ENCODE measurements at places on chromosomes 2 and 18.

DNA sequence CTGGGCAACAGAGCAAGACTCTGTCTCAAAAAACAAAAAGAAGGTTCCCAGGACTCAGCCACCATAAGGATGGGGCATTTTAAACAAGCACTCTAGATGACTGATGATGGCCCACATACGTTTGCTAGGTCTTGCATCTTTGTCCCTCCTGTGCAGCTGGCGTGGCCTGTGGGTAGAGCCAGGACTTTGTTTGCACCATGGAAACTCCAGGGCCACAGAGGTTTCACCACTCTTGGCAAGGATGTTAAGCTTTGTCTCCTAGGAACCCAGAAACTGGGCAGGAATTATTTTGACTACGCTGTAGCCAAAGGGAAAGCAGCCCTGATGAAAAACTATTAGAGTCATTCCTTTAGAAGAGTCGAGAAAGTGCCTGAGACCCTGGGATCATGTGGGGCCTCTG lies 75.3 kb upstream of the STPG4 start:
- DNase-seq = no peak

DNA sequence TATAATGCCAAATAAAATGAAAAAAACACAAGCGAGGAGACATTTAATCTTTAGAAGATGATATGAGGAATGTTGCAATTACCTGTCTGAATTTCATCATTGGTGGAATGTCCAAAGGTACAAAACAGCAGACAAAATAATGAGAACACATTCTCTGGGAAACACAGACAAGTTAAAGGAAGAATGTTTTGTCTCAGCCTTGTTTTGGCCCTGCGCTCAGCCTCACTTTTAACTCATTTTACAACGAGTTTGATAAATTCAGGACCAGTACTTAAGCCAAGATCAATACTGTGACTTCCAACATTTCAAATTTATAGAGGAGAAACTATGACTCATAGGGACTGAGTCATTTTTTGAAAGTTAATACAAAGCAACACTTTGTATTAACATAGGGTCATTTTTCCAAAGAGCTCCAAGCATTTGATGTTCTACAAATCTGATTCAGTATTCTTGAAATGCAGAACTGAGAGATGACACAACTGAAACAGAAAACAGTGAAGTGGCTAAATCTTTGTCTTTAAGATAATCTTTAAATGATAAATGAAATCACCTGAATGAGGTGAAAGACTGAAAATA lies 833.2 kb upstream of the CHAC2 start:
- no peak for DNase-seq

- DNase-seq = no peak
Observed at GRCh38 chr2:210337159-210337558, 22.2 kb upstream of the MYL1 start.

- DNase-seq = no peak
Observed at GRCh38 chr18:44458777-44459176, 221.9 kb upstream of the SETBP1 start.

- no peak for DNase-seq
Observed at GRCh38 chr2:69993708-69994107, 32.3 kb upstream of the ASPRV1 start.

GRCh38 chr2:191844706-191845105 lies 2.2 kb downstream of the CAVIN2 start:
- no peak for DNase-seq

All from common myeloid progenitor, CD34-positive (primary cell).